Stimulated activated CD8-positive, alpha-beta memory T cell treated with anti-CD3 and anti-CD28 coated beads, Interleukin-4, amount 100 ng/mL, for 4 hours (primary cell): ENCODE measurements at places on chromosomes 3 and 15.

DNA sequence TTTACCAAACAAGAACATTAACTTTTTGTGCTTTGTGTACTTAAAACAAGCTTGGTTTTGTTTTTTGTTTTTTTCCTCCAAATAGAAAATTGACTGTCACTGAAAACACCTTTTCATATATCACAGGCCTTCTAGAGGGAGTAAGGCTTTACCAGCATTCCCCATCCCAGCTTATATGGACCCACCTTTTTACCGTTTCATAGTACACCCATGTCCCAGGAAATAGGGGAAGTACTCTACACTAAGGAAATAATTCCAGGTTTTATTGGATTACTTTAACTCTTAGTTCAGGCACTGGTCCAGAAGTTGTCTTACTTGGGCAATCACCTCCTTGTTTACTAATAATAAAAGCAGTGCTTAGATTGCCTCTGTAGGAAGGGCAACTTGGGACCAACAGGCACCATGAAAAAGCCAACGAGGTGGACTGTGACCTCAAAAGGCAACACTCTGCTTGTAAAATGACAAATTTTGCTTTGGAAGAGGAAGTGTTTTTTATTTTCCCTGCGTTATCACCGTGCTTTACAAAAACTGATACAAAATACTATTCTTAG, 26.2 kb downstream of the HMG20A start:
- no peak for DNase-seq

GRCh38 chr3:143536817-143537535, 311.3 kb downstream of the SLC9A9 start:
- no peak for DNase-seq

- no peak for DNase-seq
These were observed 352.5 kb downstream of the DIPK2A start for GRCh38 chr3:144324076-144324475.

DNA sequence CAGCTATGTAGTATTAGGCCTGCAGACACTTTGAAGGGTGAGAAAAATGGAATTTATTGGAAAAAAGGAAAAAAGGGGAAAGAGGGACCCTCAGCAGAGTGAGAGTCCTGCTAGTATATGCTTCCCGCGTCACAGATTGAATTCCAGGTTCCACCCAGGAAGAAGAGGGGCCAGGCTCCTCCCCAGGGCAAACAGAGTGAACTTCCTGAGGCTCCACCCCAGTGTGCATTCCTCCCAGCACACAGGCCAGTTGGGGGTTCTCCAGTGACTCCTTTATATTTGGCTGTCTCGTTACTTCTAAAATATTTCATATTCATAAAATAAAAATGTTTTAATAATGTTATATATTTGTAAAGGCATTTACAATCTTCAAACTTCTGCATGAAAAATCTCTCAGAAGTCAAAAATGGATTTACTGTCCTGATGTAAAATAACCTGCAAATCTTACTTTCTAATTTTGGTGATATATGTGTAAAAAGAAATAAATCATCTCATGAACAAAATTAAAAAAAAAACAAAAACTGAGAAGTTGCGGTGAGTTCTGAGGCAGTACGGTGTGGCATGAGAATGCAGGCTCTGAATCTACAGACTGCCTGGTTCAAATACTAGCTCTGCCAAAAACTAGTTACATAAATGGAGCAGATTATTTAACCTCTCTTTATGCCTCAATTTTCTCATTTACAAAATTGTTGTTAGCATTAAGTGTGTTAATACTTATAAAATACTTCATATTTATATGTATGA, 175.8 kb upstream of the P2RY1 start:
- no peak for DNase-seq

DNA sequence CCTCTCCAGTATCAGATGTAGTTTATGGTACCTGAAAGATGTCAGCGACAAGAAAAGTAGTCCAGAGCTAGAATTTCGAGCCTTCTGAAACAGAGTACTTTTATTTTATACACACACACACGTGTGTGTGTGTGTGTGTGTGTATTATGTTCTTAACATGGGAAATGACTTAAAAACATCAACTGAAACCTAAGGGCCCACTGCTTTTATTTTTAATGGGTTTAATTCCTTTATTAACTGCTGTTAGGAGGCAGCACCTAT, 1.9 kb downstream of the TCF12 start:
- no peak for DNase-seq

DNA sequence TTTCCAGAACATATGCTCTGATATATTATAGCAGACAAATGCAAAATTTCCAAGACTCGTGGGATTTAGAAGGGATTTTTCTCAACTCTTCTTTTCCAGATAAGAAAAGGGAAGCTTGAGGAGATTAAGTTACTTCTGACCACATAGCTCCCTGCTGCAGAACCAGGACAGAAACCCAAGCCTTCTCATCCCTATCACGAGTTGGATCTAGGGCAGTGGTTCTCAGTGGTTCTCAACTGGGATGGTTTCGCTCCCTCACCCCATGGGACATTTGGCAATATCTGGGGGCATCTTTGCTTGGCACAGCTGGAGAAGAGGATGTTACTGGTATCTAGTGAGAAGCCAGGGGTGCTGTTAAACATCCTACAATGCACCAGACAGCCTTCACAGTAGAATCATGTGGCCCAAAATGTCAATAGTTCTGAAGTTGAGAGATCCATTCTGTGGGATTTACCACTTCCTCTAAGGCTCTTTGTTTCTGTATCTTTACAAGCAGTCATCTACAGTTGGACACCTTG, 64.2 kb downstream of the LIPC start:
- DNase-seq, result no peak

DNA sequence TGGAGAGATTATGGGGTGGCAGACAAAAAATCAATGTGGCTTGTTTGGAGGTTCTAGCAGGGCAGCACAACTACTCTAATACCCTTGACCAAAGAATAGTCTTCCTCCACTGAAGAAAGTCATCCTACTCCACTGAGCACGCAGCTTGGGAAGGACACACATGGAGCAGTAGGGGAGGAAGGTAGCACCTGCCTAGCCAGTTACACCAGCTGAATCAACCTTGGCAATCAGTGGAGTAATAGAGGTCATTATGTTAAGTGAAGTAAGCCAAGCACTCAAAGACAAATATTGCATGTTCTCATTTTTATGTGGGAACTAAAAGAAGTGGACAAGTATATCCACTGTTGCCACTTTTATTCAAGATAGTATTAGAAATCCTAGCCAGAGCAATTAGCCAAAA, 555.8 kb upstream of the ALCAM start:
- DNase-seq, result no peak

GRCh38 chr3:152071315-152071714, 197.4 kb upstream of the MBNL1 start:
- DNase-seq, result no peak

GRCh38 chr3:176219970-176220369, 977.3 kb downstream of the TBL1XR1 start:
- no peak for DNase-seq

GRCh38 chr15:40858706-40859105, 14.9 kb downstream of the SPINT1 start:
- DNase-seq, result no peak

DNA sequence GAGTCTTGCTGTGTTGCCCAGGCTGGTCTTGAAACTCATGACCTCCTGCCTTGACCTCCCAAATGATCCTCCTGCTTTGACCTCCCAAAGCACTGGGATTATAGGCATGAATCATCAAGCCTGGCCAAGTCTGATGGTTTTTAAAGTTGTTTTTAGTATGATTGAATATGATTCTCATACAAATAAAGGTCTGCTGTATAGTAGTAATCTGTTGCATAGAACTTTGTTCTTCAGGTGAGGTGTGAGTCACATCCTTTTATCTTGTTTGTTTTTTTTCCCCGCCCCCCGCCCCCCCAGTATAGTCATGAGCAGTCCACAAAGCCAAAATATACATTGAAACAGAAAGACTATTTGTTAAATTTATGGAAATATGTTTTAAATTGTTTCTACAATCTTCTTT, 39.0 kb downstream of the UBE2E2 start:
- no peak for DNase-seq

- no peak for DNase-seq
These were observed 99.8 kb downstream of the MECOM start for GRCh38 chr3:169563775-169564059.

DNA sequence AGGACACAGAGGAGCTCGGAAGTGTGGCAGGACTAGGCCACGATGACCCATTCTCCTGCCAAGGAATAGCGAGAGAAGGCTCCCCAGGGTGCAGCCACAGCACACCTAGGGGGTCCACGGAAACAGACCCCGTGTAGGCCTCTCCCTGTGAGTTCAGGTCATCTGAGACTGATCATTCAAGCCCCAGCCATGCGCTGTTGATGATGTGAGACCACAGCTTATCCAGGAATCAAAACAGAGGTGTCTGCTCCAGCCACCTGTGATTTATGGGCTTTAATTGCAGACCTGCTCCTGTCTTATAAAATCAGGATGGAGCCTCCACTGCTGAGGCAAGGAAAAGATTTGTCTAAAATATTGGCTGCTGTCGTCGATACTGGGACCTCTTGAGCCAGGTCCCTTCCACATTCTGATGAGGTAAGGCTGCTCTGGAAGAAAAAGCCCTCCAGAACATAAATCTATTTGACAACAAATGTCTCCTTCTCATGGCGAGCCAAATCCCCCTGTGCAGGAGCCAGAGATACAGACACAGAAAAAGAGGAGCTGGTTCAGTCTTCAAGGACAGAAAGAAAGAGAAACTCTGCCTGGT, 186.7 kb downstream of the TJP1 start:
- DNase-seq, result no peak

DNA sequence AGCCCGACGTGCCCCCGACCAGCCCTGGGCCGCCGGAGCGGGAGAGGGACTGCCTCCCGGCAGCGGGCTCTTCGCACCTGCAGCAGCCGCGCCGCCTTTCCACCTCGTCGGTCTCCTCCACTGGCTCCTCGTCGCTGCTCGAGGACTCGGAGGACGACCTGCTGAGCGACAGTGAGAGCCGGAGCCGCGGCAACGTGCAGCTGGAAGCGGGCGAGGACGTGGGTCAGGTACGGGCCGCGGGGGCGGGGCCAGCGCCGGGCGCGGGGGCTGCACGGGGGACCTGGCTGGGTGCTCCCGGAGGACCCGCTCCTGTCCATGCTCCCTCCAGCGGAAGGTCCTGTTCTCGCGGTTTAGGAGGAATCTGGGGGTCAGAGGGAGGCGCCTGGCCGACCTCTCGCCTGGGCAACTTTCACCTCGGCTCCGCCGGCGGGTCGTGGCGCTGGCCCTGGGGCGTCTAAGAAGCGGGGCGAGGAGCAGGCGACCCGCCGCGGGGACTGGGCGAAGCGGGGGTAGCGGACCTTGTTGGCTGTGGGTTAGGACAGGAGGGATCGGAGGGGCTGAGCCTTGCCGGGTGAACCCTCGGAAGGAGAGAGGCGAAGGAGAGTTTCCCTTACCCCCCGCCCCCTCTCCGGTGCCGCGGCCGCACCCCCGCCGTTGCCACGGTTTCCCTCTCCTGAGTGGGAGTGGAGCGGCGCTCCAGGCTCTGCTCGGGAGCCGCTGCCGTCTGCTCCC, 682 bp downstream of the ITPKA start:
- no peak for DNase-seq

DNA sequence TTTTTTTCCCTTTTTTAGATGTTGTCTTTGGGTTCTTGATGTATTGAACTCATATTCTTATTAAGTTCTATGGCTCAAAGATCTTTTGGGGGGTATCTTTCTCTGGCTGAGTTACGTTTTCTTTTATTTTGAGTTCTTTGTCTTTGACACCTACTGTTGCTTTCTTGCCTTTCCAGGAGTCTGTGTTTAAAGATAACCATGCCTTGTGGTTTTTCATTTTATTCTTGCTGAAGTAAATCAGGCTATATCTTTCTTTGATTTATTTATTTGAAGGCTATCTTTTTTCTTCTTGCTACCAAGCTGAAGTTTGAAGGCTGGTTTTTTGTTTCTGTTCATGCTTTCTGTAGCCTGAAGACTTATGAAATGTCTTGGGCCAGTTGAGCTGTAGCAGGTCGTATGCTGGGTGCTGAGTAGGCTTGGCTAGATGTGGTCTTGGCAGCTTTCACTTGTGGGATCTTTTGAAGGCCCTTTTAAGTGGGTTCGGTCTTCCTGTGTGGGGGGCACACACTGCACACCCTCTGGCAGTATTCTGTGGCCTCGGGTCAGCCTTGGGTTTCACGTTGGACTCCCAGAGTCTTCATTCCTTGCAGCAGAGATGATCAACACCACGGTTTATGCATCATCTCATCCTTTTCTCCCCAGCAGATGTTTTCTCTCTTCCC, 17.5 kb downstream of the SLCO3A1 start:
- no peak for DNase-seq

- DNase-seq, result no peak
These were observed 73.7 kb downstream of the FOXB1 start for GRCh38 chr15:60077581-60078359.

DNA sequence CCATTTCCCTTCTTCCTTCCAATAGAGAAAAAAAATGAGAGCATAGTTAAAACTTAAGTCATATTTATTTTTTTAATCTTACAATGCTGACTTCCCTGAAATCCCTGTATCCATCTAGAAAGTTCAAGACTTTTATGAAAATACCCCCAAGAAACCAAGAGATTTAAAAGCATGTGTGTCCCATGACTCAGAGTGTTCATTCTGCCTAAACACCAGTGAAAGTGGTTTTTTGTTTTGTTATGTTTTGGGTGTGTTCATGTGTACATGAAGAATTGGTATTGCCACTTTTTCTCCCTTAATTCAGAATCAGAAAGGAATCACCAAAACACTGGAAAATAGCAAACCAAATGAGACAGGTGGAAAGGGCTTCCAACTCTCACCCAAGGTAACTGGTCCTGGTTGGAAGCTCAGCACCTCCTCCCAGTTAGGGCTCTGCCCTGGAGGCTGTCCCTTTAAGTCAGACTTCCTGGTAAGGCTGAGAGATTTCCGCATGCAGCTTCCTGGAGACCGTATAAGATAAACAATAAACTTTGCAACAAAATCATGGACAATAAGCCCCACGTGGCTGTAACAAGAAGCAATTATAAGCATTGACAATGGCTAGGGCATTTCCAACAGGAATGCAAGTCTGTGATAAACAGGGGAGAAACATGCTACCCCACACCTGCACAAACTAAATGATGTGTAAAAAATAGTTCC, 121.9 kb upstream of the ARHGEF3 start:
- DNase-seq, result no peak

DNA sequence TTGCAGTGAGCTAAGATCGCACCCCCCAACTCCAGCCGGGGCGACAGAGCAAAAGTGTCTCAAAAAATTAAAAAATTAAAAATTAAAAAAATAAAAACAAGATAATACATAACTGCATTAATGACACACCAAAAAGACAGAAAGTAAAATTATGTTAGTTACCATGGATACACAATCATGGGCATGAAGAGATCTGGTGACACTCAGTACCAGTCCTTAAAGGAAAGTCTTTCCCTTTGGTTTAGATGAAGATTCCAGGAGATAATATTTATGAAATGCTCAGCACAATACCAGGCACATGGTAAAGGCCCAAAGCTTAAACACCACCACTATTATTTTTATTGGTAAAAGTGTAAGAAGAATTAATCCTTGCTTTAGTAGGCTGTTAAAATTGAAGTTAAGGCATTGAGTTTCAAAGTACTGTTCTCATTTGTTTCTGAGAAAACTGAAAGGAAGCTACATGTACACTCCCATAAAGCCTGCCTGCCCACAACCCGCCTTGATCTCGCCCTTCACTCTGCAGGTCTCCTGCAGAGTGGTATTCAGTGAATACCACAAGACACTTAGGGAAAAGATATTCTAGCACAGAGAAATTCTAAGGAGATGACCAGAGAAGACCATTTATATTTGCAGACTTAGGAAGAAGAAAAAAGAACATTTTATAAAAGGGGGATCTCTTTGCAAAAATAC, 52.3 kb downstream of the SUCLG2 start:
- no peak for DNase-seq
